Stimulated activated CD8-positive, alpha-beta memory T cell treated with anti-CD3 and anti-CD28 coated beads, Interleukin-4, amount 100 ng/mL, for 4 hours (primary cell): ENCODE measurements at places on chromosomes 4 and X.

- no peak for DNase-seq
Measured at GRCh38 chr4:179762840-179763239, 2320.6 kb upstream of the AGA start.

GRCh38 chr4:128153800-128154199, 92.7 kb downstream of the LARP1B start:
- no peak for DNase-seq

DNA sequence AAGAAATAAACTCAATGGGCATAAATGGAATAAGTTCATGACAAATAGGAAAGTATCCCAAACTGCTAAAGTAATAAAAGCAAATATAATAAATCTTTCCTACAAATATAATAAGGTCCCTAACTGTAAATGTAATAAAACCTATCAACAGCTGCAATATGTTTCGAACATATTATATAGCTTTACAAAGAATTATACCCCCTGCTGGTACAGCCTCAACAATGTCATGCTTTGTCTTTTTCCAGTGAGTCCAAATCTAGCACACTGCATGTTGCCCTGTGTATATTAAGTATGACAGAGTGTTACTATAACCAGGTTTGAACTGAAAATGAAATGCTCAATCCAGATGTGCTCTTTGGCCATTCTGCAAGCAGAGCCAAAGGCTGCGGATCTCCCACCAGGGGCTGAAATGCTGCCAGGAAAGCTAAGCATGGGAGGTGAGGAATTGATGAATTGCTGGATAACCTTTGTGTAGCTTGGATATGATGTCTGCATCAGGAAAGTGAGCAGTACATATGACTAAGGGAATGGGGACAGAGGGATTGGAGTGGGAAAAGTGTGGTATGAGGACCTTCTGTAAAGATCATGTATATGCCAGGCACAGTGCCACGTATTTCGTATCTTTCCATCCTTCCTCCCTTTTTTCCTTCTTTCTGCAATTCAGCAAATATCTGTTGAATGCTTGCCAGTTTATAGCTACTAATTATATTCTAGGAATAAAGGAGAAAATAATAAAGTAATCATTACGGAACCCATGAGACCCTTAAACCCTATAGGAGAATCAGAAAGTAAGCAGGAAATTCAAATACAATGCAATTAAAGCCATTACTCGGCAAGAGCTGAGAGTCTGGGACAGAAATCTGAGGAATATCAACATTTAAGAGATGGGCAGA, 954.6 kb upstream of the LCORL start:
- DNase-seq: no peak

DNA sequence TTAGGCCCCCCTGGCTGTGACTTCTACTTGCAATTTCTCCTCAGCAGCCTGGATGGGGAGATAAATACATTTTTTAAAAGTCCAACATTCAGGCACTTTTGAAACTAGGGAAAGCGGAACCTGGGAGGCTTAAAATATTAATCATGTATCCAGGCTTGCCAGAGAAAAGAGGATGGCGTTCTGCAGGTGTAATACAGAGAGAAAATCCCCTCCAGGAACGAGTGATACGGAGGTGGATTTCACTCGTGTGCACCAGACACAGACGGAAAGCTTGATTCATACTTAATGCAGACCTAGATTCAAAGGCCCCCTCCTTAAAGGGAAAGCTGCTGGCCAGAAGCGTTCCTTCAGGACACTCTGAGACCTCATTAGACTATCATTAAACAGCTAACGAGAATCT, 354.0 kb upstream of the BOD1L1 start:
- no peak for DNase-seq

DNA sequence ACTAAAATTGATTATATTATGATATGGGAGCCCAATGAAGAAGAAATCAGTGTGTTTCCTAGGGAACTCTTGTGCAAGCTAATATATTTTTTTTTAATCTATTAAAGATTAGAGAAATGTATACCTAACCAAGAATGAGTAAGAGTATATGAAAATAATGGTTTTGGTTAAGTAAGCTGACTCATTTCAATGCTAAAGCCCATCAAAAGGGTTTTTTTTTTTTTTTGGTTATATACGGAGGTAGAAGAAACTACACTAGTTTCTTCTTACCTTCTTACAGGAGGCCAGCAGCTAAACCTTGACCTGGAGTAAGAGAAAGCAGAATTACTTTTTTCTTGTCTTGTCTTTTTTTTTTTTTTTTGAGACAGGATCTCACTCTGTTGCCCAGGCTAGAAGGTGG, 27.5 kb downstream of the RUFY3 start:
- DNase-seq: no peak

DNA sequence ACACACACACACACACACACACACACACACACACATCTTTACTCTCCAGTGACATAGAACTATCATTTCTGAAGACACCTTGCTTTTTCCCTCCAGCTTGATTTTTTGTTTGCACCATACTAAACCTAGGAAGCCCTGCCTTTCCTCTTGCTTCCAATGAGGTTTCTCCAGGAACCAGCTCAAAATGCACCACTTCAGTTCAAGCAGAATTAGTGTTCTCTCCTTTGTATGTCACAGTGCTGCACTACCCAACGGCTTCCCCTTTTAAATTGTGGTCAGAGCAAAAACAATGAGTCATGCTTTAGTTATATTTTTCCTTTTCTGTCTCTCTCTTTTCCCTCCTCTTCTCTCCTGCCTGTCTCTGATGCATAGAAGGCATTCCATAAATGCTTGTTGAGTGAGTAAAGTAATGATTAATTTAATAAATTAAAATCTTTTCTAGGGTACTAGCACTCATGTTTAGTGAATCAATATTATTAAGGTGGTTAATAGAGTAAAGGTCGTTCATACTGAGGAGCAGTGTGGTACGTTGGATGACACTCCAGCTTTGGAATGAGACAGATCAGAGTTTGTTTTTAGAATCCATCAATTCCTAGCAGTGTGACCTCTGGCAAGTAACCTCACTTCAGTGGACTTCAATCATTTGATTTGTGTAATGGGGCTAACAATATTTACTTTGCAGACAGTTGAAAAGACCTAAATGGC, 5.9 kb downstream of the RTL3 start:
- no peak for DNase-seq

DNA sequence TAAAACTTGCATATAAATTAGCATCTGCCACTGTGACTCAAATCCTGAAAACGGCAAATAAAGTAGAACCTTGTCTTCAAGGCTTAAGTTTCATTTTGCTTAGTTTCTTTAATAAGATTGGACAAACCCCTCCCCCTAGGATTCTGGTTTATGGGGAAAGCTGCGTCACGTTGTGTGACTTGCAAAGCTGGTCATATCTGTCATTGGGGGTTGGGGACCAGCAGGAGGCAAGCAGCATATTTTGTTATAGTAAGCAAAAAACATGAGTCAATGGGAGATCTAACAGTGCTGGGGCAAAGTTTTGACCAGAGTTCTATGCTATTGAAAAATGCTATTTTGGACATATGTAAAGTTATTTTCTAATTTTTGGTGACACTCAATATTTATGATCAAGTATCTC, 407.3 kb downstream of the PCDH18 start:
- no peak for DNase-seq
